ENCODE measurements at places on chromosomes 13 and 19.

DNA sequence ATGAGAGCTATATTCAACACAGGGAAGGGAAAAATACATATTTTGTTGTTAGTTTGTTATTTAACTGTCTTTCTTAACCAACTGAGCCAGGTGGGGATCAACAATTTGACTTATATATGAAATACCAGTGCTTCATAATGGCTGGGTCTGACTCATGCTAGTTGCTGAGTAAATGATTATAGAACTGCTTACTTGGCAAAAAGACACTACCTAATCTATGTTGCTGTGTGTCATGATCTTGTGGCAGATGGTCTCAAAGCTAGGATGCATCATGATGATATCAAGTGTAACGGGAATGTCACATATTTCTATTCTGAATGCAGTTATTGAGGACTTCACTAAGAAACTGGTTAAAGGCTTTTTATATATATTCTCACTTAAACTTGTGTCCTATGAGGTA lies 727.4 kb upstream of the SLITRK1 start:
- peak; percentile 18 for DNase-seq

DNA sequence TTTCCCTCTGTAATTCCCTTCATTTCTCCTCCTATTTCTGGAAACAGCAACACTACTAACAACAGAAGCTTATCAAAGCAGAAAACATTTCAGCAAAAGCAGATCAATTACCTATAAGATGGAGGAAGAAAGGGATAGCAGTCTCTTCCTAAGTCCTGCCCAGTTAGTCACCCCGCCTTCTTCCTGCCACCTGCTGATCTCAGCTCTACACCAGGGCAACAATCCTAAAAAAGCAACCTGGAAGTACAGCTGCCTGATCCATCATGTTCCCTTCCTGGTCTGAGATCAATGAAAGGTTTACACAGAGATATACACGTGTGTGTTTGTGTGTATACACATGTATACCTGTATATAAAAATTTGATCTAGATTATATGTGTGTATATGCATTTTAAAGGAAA lies 59.4 kb downstream of the TSC22D1 start:
- DNase-seq: no peak

GRCh38 chr19:44882063-44882462 lies 9.0 kb upstream of the TOMM40 start:
- DNase-seq: no peak

DNA sequence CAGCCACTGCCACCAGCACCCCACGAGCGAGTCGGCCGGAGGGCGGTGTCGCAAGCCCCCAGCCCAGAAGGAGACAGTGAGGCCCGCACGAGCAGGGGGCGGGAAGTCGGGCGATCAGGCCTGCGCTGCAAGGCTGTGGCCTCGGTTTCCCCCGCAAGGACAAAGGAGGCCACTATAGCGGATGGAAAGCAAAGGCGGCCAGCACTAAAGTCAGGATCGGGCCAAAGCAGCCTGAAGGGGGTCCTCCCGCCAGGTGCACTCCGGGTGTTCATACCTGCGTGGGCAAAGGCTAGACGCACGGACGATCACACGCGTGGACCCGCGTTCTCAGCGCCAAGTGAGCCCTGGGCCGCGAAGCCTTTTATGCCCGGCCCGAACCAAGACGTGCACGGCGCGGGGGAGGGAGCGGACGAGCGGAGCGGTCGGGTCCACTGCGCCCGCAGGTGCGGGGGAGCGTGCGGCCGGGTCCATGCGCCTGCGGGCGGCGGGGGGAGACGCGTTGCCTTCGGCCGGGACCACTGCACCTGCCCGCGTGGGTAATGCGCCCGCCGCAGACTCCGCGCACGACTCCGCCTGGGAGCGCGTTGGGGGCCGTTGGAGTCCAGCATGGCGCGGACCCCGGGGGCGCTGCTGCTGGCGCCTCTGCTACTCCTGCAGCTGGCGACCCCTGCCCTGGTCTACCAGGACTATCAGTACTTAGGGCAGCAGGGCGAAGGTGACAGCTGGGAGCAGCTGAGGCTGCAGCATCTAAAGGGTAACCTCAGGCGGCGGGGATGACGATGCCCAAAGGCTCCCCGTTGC lies at the start of the genes PRDX2 and THSD8:
Gene PRDX2 (minus strand): TSS at position 335 of the 801 bp plus-strand sequence. CDS start 539 bp downstream, outside the sequence.
Gene THSD8 (plus strand): TSS at position 604 of the 801 bp plus-strand sequence. CDS start 3 bp downstream, at position 607.
- DNase-seq: peak; percentile 93

DNA sequence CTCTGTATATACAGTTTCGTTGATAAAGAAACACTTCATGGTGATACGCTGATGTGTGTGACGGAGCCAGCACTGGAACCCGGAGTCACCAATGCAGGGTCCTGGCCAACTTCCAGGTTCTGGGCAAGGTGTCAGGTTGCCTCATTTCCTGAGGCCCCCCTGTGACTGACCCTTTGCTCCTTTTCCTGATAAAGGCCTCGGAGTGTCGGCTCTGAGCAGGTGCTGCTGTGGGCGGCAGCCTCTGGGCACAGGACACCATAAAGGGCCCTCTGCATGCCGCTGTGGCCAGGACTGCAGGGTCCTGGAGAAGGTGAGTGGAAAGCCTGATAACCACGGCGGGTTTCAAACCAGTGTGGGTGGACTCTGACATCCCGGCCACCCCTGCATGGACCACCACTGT lies 17.3 kb upstream of the MYDGF start:
- DNase-seq: no peak

- DNase-seq: no peak
Measured at GRCh38 chr13:76715621-76716020, 170.6 kb downstream of the KCTD12 start.

DNA sequence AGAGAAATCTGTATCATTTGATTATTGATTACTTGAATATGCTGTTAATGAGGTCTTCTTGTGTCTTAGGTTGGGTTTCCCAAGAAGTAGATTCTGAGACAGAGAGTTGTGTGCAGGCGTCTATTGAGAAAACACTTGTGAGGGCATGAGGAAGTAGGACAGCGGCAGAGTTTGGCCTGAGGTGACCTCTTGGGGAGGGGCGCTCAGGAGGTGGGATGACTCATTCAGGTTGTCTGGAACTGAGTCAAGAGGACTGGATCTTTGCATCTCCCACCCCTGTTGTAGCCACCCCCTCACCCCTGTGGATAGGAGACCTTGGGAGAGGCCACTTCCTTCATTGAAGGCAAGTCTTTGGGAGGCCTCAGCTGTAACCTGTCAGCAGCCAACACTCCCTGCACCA lies 35.2 kb upstream of the WDFY2 start:
- DNase-seq: no peak
